ENCODE measurements at places on chromosomes 3 and 15. TPM values are rescaled to one million over a fixed set of nuclear protein-coding genes. Genes with fewer than 3 reads are reported as not detected.

Gene TMEM207
- not detected for total RNA-seq

Gene SH2D7
- not detected for total RNA-seq

Gene DNAJA4
- total RNA-seq = 51.4 TPM

Gene MFN1
- 57.3 TPM for total RNA-seq

Gene CYP19A1
- not detected for total RNA-seq

Gene CADPS
- not detected for total RNA-seq

- no peak overlapping the region for H3K4me3 ChIP-seq
- no peak for DNase-seq
- no peaks in the 10 kb centered on the region for H3K36me3 ChIP-seq
- no peaks in the 10 kb centered on the region for H3K4me1 ChIP-seq
- no peaks in the 10 kb centered on the region for H3K27me3 ChIP-seq
- H3K27ac ChIP-seq = no peak overlapping the region
Observed at GRCh38 chr15:35043373-35044095, 41.6 kb downstream of the NANOGP8 start.

GRCh38 chr3:126734106-126734723, 30.2 kb downstream of the CHCHD6 start:
- no peaks in the 10 kb centered on the region for H3K27me3 ChIP-seq
- no peak for DNase-seq
- peaks cover 68% of the 10 kb centered on the region for H3K36me3 ChIP-seq
- no peak overlapping the region for H3K4me3 ChIP-seq
- H3K27ac ChIP-seq = no peak overlapping the region

- H3K4me3 ChIP-seq = no peak overlapping the region
- peaks cover 8% of the 10 kb centered on the region for H3K27me3 ChIP-seq
- H3K27ac ChIP-seq = no peak overlapping the region
- peaks cover 5% of the 10 kb centered on the region for H3K4me1 ChIP-seq
Observed at GRCh38 chr3:57402675-57403074, 110.2 kb upstream of the ASB14 start.

DNA sequence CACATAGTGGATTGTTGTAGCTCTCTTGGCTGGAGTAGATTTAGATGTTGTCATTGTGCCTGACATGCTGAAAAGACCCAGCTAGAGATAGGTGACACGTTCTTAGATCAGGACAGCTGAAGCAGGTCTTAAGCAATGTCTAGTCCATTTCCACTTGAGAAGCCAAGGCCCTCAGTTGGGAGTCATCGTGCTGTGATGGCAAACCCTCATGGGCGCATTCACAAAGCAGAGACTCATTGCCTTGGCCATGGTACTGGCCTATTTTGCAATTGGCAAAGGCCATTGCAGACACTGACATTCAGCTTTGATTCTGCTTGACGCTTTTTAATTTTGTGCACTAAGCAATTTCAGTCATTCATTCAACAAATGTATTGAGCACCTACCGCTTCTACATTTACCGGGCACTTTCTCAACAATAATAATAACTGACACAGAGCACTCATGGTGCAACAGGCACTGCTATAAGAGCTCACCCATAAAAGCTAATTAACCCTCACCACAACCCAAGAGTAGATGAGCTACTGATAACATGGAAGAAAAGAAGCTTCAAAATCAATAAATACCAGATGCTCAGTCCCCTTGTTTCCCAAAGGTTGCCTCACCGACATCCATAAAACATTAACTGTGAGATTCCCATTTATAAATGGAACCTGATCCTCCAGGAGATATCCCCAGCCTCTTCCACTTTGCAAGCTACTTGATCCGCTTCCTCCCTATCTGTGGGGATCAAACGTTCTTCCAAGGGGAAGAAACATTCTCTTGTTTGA, 200.1 kb downstream of the TLE3 start:
- H3K4me1 ChIP-seq = no peaks in the 10 kb centered on the region

DNA sequence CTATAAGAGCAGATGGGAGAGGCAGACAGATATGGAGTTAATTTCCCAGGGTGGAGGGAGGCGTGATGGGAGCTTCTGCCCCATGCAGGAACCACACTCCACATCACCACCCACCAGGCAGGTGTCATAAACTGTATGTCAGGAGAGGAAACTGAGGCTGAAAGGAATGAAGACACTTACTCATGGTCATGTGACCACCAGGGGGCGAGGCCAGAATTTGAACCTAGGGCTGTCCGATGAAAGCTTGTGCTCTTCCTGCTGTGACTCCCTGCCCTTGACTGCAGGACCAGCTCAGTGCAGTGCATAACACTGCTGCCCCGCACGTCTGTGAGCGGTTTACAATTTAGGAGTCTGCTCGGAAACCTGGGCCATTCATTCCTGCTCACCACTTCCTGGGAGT, 28.8 kb downstream of the NUP210 start:
- no peaks in the 10 kb centered on the region for H3K27me3 ChIP-seq
- no peaks in the 10 kb centered on the region for H3K36me3 ChIP-seq
- no peak overlapping the region for H3K27ac ChIP-seq
- no peak overlapping the region for H3K4me3 ChIP-seq

GRCh38 chr15:82312586-82313349, 36.5 kb downstream of the GOLGA6L10 start:
- no peaks in the 10 kb centered on the region for H3K4me1 ChIP-seq
- no peak overlapping the region for H3K4me3 ChIP-seq
- DNase-seq = no peak
- no peak overlapping the region for H3K27ac ChIP-seq

GRCh38 chr3:77837456-77838025, 797.6 kb downstream of the ROBO2 start:
- H3K36me3 ChIP-seq = no peaks in the 10 kb centered on the region
- H3K4me3 ChIP-seq = no peak overlapping the region
- no peaks in the 10 kb centered on the region for H3K27me3 ChIP-seq
- no peak overlapping the region for H3K27ac ChIP-seq

GRCh38 chr3:177150970-177151627, 46.2 kb downstream of the TBL1XR1 start:
- peak; percentile 32 for DNase-seq
- peak overlapping the region; percentile 71 for H3K27ac ChIP-seq
- peaks cover 2% of the 10 kb centered on the region for H3K36me3 ChIP-seq
- no peaks in the 10 kb centered on the region for H3K27me3 ChIP-seq

- no peaks in the 10 kb centered on the region for H3K4me1 ChIP-seq
- H3K36me3 ChIP-seq = peaks cover 6% of the 10 kb centered on the region
- no peaks in the 10 kb centered on the region for H3K27me3 ChIP-seq
- no peak overlapping the region for H3K27ac ChIP-seq
- no peak for DNase-seq
Observed at GRCh38 chr3:31116651-31117050, 222.2 kb upstream of the GADL1 start.
